ENCODE measurements at places on chromosomes 2 and 18. TPM values are rescaled to one million over a fixed set of nuclear protein-coding genes. Genes with fewer than 3 reads are reported as not detected.

GRCh38 chr2:118635891-118636290 lies 211.6 kb downstream of the EN1 start:
- H3K36me3 ChIP-seq: no peaks in the 10 kb centered on the region
- no peak overlapping the region for H3K4me3 ChIP-seq
- no peaks in the 10 kb centered on the region for H3K4me1 ChIP-seq
- no peak for DNase-seq
- H3K27ac ChIP-seq: no peak overlapping the region
- no peaks in the 10 kb centered on the region for H3K27me3 ChIP-seq

AFF3 gene
- polyA plus RNA-seq: 4.3 TPM

NEU4 gene
- polyA plus RNA-seq: 1.3 TPM

VWC2L gene
- not detected for polyA plus RNA-seq

- no peaks in the 10 kb centered on the region for H3K27me3 ChIP-seq
- H3K4me1 ChIP-seq: no peaks in the 10 kb centered on the region
- H3K27ac ChIP-seq: no peak overlapping the region
- H3K36me3 ChIP-seq: no peaks in the 10 kb centered on the region
Measured at GRCh38 chr2:34403512-34403911, 804.4 kb upstream of the FAM98A start.

DNA sequence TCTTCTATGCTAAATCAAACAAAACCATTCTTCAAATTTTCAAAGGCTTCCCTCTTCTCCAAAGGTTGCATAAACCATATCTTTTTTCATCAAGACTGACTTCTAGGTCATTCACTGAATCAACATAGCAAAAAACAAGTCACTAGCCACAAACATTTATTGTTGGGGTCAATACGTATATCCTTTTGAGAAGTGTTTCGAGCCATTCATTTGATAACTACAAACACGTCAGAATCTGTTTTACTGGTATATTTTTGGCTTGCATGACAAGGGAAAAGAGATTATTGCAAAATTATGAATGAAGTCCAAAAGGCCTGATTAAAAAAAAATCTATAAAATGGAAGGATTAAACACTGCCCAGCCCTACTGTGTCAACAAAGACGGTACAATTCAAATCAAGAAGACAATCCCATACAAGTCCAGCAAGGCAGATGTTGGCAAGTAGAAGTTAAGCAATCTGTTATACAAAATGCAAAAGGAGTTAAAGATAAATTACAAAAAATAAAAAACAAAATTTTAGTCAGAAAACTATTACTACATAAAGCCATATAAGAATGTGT lies 222.4 kb downstream of the SRBD1 start:
- no peaks in the 10 kb centered on the region for H3K27me3 ChIP-seq
- H3K4me1 ChIP-seq: no peaks in the 10 kb centered on the region
- H3K4me3 ChIP-seq: no peak overlapping the region
- H3K36me3 ChIP-seq: no peaks in the 10 kb centered on the region
- DNase-seq: no peak
- H3K27ac ChIP-seq: no peak overlapping the region

DNA sequence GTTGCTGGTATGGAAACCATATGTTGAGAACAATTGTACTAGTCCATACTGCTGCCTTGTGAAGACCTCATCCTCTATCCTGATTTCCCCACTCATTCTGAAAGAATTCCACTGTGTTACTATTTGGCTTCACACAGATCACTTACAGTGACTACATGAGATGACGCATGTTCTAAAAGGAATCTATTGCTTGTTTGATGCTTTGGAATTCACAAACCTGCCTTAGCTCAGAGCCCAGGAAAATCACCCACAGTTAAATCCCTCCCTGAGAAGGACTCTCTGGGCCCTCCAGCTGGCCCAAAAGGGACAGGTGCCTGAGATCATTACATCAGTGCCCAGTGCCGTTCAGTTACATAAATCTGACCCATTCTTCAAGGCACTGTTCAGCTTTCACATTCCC lies 45.3 kb downstream of the KLHL29 start:
- no peak overlapping the region for H3K27ac ChIP-seq
- H3K36me3 ChIP-seq: no peaks in the 10 kb centered on the region
- H3K4me3 ChIP-seq: no peak overlapping the region
- H3K4me1 ChIP-seq: peaks cover 8% of the 10 kb centered on the region
- DNase-seq: peak; percentile 14

GALNT13 gene
- 2.6 TPM for polyA plus RNA-seq

CRYBA2 gene
- 1.6 TPM for polyA plus RNA-seq
